ENCODE measurements at places on chromosomes 5 and 9.

DNA sequence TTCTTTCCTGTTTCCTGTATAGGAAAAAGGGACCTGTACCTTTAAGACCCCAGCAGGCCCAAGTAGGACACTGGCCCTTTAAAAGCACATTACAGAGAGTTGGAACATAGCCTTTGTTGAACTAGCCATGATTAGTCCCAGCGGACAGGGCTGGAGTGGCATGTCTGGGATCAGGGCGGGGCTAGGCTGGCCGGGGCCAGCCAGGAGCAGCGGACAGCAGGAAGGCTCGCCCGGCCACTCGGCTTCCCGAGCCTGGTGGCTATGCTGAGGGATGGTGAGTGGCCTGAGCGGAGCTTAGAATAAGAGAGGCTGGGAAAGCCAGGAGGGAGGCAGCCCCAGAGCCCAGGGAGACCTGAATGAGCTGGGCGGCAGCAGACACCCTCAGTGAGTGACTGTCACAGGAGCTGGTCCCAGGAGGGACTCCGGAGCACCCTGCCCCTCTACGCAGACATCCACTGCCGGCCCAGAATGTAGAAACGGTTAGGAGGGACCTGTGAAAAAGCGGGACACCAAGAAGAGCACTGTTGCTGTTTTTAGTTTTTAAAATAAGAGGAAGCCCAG, 92.1 kb downstream of the DAB2IP start:
- peak; percentile 95 for DNase-seq

GRCh38 chr5:116528519-116529234, 45.9 kb downstream of the SEMA6A start:
- DNase-seq: no peak

GRCh38 chr5:153711755-153712154, 221.3 kb downstream of the GRIA1 start:
- DNase-seq: peak; percentile 15

DNA sequence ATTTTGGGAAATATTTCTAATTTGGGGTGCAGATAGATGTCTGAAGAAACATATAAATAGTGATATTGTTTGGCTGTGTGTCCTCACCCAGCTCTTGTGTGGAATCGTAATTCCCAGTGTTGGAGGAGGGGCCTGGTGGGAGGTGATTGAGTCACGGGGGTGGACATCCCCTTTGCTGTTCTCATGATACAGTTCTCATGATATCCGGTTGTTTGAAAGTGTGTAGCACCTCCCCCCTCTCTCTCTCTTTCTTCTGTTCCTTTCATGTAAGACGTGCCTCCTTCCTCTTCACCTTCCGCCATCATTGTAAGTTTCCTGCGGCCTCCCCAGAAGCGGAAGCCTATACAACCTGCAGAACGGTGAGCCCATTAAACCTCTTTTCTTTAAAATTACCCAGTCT, 11.4 kb upstream of the ADAMTS16 start:
- no peak for DNase-seq

DNA sequence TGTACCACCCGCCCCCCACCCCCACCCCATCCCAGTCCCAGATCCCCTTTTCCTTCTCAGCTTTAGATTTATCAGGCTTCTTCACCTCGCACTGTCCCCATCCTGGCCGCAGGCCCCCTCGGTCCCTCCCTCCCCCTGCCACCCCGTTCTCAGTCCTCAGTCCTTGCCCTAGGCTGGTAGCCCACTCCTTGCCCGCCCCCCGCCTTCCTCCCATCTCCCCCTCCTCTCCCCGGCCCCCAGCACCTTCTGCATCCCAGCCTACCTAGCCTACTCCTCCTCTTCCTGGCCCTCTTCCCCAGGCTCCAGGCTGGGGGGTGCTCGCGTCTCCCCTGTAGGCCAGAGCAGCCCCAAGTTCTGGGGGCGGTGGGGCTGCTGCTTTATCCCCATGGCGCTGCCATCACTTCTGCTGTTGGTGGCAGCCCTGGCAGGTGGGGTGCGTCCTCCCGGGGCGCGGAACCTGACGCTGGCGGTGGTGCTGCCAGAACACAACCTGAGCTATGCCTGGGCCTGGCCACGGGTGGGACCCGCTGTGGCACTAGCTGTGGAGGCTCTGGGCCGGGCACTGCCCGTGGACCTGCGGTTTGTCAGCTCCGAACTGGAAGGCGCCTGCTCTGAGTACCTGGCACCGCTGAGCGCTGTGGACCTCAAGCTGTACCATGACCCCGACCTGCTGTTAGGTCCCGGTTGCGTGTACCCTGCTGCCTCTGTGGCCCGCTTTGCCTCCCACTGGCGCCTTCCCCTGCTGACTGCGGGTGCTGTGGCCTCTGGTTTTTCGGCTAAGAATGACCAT, 828 bp downstream of the NPR2 start:
- DNase-seq: no peak

- no peak for DNase-seq
These were observed 3.6 kb upstream of the RGMB start for GRCh38 chr5:98769959-98770208.

Measured in foreskin fibroblast (primary cell).